ENCODE measurements at places on chromosomes 13 and 19.
A peak's percentile ranks its signal among the peaks of the same experiment; 100 is the strongest.

- DNase-seq = no peak
These were observed 36.1 kb downstream of the OLFM4 start for GRCh38 chr13:53064731-53065130.

GRCh38 chr13:36345438-36346221, 564 bp downstream of the SPART start:
- DNase-seq = peak; percentile 82

GRCh38 chr19:38383184-38383583, 4.7 kb downstream of the GGN start:
- no peak for DNase-seq

DNA sequence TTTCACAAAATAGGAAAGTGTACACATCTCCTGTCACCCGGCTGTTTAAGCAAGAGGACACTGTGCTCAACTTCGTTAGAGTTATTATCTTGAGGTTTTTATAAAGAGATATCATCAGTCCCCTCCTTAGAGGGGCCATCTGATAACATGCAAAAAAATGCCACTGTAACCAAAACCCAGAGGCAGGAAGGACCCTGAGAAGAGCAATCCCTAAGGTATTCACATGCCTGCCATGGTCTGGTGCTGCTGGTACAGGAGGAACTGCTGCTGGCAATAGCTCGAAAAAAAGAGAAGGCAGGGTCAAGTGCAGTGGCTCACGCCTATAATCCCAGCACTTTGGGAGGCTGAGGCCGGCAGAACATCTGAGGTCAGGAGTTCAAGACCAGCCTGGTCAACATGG, 12.8 kb upstream of the CEACAM3 start:
- no peak for DNase-seq

DNA sequence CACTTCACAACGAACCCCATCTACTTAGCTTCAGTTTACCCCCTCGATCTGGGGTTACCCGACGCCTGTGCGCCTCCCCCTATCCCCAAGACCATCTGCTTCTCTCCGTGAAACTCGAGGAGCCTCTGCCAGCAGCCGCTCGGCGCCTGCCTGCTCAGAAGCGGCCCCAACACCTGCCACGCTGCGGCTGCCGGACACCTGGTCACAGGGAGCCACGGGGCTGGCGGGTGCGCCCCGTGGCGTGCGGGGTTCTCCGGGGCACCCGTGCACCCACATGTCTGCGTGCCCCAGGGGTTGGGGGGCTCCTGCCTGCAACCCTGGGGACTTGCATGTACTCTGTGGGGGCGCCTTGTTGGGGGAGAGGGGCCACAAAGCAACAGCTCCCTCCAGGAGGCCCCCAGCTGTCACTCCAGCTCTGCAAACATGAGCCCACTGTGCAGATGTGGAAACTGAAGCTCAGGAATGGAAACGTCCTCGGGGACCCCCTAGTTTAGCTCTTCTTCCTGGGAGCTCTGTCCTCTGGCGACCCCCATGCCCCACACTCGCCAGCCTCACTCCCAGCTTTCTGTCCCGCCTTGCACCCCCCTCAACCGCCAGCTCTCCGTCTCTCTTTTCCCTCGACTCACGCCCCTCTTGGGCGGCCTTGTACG, 7.0 kb upstream of the SEMA6B start:
- no peak for DNase-seq

DNA sequence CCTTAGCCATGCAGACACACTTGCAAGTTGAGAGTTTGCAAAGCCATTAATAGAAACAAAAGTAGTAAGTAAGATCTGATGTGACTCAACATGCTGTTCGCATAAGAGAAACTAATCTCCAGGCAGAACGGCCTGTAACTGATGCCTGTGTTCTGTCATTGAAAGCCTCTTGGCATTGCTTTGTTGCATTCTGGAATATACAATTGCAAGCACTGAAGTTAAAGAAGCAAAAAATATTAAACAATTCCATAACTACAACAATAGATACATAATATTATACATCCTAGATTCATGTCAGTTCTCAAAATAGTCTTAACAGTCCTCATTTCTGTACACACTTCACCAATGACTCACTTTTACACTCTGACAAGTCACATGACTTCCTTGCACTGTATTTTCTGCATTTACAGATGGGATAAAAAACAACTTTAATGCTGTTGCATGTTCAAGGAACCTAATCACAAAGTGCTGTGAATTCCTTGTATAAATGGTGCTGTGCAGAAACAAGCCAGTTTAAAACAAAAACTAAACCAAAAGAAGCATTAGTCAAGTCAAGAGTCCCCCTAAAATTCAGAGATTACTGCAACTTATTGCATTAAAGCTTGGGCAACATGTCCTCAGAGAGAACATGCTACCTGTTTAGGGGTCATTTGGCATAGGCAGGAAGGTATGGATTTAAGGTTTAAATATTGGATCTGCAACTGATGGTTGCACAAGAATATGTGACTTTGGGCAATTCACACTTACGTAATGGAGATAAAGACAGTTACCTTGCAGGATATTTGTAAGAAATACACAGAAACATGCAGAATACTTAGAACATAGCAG, 79.5 kb upstream of the SERP2 start:
- no peak for DNase-seq

DNA sequence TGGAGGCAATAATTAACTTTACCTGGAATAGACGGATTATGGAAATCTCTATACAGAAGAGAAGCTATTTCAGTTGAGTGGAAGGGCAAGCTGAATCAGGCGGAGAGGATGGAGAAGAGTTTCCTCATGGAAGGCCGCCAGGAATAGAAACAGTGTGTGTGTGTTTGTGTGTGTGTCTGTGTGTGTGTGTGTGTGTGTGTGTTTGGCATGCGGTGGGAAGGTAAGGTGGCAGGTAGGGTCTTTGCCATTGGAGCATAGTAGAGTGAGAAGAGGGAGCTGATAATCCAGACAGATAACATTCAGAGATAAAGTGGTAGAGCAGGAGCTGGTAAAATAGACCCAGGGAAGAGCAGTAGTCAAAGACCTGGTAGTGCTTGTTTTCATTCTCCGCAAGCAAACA, 9.2 kb upstream of the HS6ST3 start:
- no peak for DNase-seq

DNA sequence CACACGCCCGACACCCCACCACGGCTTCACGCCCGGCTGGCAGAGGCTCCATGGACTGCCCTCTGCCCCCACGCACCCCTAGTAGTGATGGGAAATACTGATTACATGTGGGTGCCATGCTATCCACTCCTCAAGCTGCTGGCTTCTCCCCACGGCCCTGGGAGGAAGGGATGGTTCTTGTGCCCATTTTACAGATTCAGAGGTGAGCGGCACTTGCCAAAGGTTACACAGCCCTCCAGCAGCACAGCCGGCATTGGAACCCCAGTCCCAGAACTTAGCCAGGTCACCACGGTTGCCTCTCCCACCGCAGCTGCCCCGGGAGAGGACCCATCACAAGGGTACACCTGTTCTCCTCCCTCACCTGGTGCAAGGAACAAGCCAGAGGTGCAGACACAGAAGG, 13.2 kb downstream of the LRRC4B start:
- DNase-seq = no peak

- no peak for DNase-seq
These were observed 11.1 kb downstream of the ZNF302 start for GRCh38 chr19:34688592-34688991.

DNA sequence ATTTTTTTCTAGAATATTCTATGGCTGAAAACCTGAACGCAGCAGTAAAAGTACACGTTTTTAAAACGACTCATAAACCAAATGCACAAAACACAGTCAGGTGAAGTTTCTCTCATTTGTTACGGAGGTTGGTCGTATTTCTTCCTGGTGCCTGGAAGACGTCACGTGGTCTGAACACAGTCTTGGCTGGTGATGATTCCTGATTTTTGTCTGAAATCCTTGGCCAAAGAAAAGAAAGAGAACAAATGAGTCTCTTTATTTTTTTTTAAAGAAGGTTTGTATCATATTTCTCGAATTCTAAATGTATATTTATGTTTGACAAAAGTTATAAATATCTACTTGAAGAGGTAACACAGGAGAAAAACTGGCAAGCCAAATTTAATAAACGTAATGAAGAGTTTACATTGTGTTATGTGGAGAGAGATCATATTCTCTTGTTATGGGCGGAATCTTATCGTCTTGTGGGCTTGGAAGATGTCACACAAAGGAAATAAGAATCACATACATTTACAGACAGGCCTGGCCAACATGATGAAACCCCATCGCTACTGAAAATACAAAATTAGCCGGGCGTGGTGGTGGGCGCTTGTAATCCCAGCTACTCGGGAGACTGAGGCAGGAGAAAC, 10.0 kb upstream of the PNMA8A start:
- DNase-seq = no peak

DNA sequence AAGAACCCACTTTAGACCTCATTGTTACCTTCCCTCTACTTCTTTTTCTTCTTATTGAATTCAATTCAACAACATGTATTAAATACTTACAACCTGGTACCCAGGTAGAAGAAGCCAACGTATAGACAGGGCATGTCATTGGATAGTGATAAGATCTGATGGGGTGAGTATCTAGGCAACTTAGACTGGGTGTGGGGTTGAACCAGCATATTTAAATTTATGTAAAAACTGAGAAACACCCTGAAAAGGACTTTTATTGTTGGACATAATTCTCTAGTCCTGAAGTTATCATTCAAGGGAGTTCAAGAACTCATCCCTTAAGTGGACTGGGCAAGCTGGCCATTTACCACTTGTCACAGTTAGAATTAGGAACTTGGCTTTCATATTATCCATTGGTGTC, 139.2 kb downstream of the ZIC5 start:
- DNase-seq = no peak

DNA sequence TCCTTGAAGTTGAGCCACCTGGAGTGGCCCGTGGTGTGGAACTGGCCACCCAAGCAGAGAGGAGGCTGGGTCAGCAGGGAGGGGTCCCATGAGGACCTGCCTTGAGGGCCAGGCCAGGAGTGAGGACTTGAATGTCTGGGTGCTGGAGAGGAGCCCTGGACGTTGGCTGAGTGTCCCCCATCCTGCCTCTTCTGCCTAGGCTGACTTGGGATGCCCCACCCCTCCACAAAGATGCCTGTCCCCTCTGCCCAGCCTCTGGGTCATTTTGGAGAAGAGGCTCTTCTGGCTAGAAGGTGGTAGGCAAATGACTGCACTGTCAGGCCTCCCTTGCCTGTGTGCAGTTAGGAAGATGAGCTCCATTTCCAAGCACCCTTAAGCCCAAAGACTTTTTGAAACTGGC, 1.7 kb downstream of the SSBP4 start:
- peak; percentile 17 for DNase-seq

DNA sequence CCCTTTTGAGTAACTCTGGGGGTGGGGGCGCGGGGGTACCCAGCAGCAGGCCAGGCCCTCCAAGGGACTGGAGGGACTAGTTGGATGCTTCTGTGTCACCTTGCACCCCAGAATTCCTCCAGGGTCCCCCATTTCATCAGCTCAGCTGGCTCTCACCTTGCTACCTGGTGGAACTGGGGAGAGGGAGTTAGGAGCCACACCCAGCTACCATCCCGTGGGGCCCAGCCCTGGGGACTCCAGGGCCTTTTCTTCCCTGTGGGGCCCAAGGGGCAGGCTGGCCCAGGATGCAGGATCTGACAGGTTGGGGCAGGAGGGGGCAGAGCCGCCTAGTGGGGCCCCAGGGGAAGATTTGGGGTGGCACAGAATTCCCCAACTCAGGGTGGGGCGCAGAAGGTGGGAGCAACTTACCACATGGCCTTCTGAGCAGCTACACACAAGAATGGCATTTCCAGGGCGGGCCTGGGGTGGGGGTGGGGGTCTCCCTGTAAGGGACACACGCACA, 32.8 kb upstream of the NANOS3 start:
- no peak for DNase-seq

DNA sequence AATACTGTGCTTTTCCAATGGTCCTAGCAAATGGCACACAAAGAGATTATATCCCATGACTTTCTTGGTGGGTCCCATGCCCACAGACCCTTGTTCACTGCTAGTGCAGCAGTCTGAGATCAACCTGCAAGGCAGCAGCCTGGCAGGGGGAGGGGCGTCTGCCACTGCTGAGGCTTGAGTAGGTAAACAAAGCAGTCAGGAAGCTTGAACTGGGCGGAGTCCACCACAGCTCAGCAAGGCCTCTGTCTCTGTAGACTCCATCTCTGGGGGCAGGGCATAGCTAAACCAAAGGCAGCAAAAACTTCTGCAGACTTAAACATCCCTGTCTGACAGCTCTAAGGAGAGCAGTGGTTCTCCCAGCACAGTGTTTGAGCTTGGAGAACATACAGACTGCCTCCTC, 82.9 kb downstream of the ZNF737 start:
- no peak for DNase-seq

GRCh38 chr13:30567072-30567471, 50.6 kb upstream of the USPL1 start:
- DNase-seq = no peak

DNA sequence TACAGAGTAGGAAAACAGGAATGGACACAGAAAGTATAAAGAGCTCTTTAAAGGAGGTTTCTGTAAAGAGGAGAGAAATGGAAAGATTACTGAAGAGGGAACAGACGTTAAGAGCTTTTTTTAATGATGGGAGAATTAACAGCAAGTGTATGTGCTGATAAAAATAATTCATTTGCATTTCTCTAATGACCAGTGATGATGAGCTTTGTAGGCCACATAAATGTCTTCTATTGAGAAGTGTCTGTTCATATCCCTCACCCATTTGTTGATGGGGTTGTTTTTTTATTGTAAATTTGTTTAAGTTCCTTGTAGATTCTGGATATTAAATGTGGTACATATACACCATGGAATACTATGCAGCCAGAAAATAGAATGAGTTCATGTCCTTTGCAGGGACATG, 40.0 kb downstream of the MYO16 start:
- no peak for DNase-seq

DNA sequence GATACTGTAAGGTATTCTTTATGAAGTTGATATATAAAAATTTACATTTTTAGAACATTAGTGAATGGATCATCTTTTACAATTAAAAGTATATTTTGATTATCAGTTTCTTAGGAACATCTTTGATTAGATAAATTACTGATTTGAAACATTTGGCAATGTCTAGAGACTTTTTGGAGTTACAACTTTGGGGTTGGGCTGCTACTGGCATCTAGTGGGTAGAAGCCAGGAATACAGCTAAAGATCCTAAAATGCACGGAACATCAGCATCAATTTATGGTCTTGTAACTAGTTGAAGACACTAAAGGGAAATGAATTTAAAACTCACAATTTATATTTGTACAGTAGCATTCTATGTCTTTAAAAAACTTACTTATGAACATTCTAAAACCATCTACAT, 19.9 kb downstream of the POMP start:
- DNase-seq = no peak

- DNase-seq = no peak
These were observed 30.9 kb upstream of the KCTD12 start for GRCh38 chr13:76917095-76917494.

GRCh38 chr13:92745258-92745657, 481.3 kb upstream of the GPC6 start:
- DNase-seq = no peak

GRCh38 chr19:56764196-56764695, 76.3 kb downstream of the PEG3 start:
- no peak for DNase-seq

DNA sequence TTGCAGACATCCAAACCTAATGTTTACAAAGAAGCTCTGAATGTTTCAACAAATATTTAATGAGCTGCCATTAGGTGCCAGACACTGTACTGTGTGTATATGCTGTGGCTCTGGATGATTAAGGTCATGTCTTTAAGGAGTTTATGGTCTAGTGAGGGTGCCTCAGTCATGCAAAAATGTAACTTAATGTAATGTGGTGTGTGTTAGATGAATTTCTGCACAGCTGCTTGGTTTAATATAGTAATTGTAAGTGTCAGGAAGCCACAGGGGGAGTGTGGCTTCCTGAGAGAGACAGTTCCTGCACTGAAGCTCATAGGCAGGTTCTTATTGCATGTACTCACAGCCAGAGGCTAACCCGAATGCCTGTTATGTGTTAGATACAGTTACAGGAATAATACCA, 43.3 kb downstream of the SPATA13 start:
- DNase-seq = peak; percentile 48

GRCh38 chr13:20473139-20473538, 52.5 kb downstream of the CRYL1 start:
- DNase-seq = no peak
